Stomach (tissue), 19 donors: ENCODE measurements at places on chromosomes 3 and 15. TPM values are rescaled to one million over a fixed set of nuclear protein-coding genes. Genes with fewer than 3 reads are reported as not detected.

GRCh38 chr3:73674280-73674679, 49.5 kb upstream of the PDZRN3 start:
- DNase-seq: peak; percentile 39

- no peak for DNase-seq
These were observed 21.0 kb upstream of the CA12 start for GRCh38 chr15:63402498-63403253.

DNA sequence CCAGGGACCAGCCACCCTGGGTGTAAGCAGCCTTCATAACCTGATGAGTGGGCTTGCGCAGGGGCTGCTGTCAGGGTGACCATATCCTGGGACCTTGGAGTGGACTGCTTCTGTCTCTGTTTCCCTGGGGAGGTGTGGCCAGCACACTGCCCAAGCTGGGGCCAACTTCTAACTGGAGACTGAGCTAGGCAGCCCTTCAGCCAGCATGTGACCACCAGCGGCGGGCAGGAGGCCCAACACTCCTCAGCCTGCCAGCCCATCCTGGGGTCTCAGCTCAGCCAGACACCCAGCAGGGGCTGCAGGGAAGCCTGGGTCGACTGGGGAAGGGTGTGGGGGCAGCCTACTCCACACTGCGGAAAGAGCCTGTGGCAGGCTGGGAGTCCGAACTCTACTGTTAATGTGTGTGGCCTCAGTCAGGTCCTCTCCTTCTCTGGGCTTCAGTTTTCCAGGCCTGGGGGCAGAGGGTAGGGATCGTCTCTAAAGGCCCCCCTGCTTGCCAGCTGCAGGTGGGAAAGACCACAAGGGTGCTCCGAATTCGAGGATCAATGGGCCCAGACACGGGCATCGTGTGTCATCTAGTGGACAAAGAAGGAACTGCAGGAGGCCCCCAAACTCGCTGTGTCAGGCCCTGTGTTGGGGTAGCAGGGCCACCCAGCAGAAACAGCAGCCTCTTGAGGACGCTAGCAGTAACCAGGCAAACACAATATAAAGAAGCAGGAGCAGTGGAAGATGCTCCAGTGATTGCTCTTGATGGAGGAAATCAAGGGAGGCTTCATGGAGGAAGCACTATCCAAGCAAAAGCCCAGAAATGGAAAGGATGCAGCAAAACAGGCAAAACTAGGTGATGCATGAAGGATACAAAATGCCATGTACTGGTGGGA, 2.0 kb upstream of the SEMA3G start:
- DNase-seq: peak; percentile 80

- peak; percentile 23 for DNase-seq
These were observed 89.5 kb upstream of the UBE2E2 start for GRCh38 chr3:23113455-23114171.

DNA sequence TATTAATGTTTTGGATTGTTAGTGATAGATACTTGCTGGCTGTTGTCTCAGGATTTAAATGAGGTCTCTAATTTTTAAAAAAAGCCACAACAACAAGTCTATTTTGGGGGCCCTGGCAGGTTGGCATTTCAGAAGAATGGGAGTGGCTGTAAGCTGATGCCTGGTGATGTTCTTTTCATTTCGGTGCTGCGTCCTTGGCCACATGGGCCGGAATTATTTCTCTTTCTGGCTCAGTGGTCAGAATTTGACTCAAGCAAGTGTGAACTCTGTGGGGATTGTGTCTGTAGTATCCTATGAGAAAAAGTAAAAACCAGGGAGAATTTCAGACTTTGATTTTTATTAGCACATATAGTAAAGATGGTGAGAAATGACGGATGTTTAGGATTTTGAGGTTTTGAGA, 203.0 kb downstream of the AKAP13 start:
- no peak for DNase-seq

DNA sequence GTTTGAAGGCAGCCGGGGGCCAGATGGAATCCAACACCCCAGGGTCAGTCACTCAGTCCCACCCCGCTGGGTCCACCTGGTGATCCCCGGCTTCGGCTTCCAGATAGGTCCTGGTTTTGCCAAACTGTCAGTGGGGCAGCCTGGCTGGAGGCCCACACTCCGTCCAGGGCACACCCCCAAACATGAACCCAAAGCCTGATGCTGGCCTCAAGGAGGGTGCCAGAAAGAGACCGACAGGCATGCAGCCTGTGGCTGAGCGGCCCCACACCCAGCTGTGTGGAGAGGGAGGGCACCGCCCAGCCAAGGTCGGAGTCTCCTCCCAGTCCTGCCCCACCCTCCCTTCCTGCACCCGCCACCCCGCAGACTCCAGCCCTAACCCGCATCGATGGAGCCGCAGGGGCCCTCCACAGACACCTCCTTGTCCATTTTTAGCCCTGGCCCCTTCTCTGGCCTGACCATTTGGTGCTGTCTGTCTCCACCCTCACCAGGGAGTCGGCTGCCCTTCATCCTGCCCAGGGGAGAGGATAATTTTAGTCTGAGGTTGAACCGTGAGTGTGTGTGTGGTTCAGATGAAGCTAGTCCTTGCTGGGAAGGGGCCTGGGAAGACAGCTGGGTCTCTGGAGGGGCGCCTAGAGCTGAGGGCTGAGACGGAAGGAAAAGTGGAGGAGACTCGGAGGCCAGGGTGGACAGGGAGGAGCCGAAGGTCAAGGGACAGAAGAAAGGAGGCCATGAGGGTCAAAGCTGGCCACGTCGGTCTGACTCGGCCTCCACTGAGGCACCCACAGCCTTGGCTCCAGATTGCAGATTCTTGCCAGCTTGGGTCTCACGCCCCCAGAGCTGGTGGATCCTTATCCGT, 23.1 kb downstream of the TNK2 start:
- no peak for DNase-seq

GRCh38 chr3:95508124-95508523, 1306.3 kb upstream of the EPHA6 start:
- DNase-seq: no peak

FOXB1 gene
- not detected for total RNA-seq

BRPF1 gene
- 7.5 TPM for total RNA-seq

DPP8 gene
- total RNA-seq: 69.6 TPM

CCDC54 gene
- total RNA-seq: not detected

ADPRH gene
- 3.9 TPM for total RNA-seq

LEO1 gene
- total RNA-seq: 13.9 TPM
